ENCODE measurements at places on chromosomes 1 and 21. TPM values are rescaled to one million over a fixed set of nuclear protein-coding genes. Genes with fewer than 3 reads are reported as not detected.
A peak's percentile ranks its signal among the peaks of the same experiment; 100 is the strongest.

- no peak for DNase-seq
These were observed 10.5 kb upstream of the PLCH2 start for GRCh38 chr1:2465371-2466269.

- no peak for DNase-seq
These were observed 134.1 kb downstream of the SLC30A10 start for GRCh38 chr1:219794085-219794743.

- no peak for DNase-seq
These were observed 59.5 kb downstream of the CD46 start for GRCh38 chr1:207811319-207811718.

DNA sequence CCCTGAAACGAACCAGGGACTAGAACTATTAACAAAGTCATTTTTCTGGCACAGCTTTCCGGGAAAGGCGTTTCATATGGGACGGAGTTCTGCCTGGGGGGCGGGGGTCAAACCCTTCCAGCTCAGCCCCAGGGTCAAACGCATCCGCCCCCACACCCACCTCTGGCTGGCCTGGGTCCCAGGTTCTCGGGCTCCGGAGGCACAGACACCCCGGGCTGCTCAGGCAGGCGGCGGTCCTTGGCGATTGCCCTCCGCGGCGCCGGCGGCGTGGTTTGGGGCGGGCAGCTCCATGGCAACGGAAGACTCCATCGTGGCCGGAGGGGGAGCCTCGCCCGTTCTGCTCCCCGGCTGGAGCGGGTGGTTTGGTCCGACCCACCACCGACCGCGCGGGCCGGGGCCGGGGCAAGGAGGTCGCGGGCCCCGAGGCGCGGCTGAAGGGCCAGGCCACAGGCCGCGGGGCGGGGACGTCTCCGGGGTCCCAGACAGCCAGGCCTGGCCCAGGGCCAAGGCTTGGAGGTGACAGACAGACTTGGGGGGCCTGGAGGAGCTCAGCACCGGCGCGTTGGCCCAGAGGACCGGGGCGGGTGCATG lies at the start of gene CFAP74:
Gene CFAP74 (minus strand): TSS at position 246 of the 591 bp plus-strand sequence. CDS start 12,830 bp downstream, outside the sequence.
- DNase-seq: no peak

- no peak for DNase-seq
These were observed 14.9 kb downstream of the SLC45A3 start for GRCh38 chr1:205665201-205666045.

The IPO9 gene
- total RNA-seq: 14.4 TPM

DNA sequence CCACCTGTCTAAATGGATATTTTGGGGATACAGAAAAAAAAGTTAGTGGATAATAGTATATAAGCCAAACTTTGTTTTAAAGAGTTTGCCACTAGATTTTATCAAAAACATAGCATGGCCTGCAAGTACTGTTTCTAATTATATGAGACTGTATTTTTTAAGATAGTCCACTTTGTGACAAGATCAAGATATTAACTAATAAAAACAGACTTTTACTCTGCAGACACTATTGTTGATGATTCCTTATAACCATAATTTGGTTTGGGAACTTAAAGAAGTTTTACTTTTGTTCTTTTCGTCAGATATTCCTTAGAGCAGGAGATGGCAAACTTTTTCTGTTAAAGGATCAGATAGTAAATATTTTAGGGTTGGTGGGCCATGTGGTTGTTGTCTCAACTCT lies 36.4 kb downstream of the SMG7 start:
- DNase-seq: no peak

The SCMH1 gene
- total RNA-seq: 10.2 TPM

The VSIG8 gene
- total RNA-seq: not detected

DNA sequence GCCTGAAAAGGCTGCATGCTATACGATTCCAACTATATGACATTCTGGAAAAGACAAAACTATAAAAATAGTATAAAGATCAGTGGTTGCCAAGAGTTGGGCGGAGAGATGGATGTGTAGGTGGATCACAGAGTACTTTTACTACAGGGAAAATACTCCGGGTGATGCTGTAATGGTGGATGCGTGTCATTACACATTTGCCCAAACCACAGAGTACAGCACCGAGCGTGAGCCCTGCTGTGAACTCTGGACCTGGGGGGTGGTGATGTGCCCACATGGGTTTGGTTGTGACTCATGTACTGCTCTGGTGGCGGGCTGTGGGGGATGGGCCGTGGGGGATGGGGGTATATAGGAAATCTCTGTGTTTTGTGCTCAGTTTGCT lies 162.7 kb upstream of the COL6A1 start:
- peak; percentile 77 for DNase-seq
